ENCODE measurements at places on chromosomes 3 and 15.
A peak's percentile ranks its signal among the peaks of the same experiment; 100 is the strongest.

GRCh38 chr3:196127308-196128040 is 45.6 kb upstream of the TFRC start:
- no peak for DNase-seq

GRCh38 chr3:125684199-125684598 is 88.9 kb upstream of the OSBPL11 start:
- DNase-seq = no peak

GRCh38 chr15:43441316-43441715 is 51.6 kb downstream of the TP53BP1 start:
- DNase-seq = no peak

DNA sequence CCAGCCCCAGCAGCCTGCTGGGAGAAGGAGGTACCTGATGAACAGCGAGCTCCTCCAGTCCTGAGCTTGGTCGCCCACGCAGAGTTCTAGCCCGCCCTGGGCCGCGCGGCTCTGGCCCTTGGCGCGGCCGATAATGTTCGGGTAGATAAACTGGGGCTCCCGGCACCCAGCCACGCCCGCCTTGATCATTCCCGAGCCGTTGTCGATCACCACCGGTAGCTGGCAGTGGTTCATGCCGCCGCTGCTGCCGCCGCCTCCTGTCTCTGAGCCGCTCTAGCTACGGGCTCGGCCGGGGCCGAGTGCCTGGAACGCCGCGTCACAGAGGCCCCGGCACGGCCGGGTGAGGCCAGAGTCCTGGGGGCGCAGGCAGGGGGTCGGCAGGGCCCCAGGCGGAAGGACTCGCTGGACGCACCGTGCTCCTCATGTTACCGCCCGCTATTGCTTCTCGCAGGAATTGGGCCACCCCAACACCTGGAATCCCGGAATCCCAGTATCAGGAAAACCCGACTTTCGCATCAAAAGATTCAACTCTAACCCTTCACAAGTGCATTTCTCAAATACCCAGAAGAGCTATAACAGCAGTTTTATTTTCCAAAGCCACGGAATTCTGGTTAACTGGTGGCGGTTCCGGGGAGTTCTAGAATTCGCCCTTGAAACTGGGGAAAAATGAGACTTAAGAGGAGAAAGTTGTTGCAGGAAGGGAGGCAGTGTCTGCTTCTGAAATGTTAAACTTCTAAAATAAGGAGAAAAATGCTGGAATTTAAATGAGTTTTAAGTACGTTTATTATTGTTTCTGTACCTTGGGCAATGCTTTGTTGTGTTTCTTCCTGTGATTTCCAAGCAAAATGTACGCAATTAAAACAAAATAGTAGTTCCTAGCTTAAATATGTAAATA is at the start of gene ACTRT3:
Gene ACTRT3 (minus strand): TSS at position 275 of the 895 bp plus-strand sequence. CDS start 41 bp downstream, at position 234.
- peak; percentile 39 for DNase-seq

GRCh38 chr15:33559207-33559890 is 248.6 kb downstream of the RYR3 start:
- peak; percentile 6 for DNase-seq

DNA sequence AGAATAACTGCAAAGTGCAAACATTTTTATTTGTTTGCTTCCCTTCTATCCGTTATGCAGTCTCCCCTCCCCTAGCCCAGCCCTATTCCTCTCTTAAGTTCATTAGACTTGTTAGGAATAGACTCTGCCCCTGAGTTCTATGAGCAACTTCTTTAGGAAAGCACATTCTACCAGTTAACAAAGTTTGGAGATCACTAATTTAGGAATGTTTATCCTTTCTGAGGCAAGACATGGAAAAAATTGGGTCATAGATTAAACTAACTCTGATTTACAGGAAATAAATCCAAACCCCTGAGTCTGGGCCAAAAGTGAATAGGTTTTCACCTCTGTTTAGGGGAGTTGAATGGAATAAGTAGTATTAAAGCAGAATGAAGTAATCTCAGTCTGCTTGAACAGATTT is 34.4 kb downstream of the C3orf80 start:
- DNase-seq = no peak

DNA sequence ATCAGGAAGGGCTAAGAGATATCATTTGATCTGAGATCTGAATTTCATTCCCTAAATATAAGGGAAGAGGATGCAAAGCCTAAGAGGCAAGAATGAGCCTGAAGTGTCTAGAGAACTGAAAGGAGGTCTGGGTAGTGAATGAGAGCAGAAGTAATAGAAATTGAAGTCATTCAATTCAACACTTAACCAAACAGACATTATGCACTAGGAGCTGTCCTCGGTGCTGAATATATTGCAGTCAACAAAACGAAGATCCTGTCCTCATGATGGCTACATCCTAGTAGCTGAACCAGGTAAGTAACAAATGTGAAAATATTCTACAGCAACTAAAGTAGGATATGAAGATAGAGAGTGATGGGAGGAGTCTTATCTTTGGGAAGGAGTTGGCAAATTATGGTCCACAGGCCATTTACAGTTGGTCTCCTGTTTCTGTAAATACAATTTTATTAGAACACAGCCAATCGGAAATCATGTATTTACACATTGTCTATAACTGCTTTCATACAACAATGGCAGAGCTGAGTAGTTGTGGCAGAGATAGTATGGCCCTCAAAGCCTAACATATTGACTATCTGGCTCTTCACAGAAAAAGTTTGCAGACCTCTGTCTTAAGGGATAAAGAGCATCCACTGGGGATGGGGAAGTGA is 192.9 kb upstream of the CADPS start:
- no peak for DNase-seq

DNA sequence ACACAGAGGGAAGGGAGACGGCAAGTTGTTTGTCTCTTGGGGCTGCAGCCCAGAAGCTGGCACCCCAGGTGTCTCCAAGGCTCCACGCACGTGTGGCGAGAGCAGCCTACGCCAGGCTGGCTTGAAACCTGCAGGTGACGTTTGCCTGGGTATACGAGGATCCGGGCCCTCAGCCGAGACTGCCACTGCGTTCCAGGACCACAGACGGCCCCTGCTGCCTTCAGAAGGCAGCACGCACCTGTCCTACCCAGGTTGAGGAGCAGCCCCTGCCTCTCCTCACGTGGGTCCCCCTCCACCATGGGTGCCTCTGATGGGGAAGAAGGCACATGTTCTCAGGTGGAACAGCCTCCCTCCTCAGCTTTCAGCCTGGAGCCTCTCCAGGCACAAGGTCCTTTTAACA is 75.3 kb upstream of the PRR20G start:
- DNase-seq = no peak

- DNase-seq = no peak
Observed at GRCh38 chr3:4864503-4864902, 114.7 kb upstream of the BHLHE40 start.

DNA sequence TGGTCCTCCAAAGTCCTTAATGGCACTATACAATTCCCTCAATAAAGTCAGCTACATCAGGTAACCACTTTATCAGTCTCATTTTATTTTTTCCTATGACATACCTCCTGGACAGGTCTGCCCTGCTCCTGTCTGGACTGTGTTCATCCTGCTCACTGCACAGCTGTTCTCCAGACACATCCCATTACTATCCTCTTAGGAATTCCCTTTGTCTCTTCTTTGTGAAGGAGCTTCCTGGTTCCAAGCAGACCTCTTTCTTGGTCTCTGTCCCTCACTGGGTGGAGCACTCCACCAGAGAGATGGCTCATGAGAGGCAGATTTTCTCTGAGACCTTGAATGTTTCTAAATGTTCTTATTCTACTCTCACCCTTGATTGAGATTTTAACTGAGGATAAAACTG is 60.1 kb downstream of the KY start:
- DNase-seq = no peak

Data from DMS153 (cell line).